H1 (cell line): ENCODE measurements at places on chromosomes 12 and 14.

DNA sequence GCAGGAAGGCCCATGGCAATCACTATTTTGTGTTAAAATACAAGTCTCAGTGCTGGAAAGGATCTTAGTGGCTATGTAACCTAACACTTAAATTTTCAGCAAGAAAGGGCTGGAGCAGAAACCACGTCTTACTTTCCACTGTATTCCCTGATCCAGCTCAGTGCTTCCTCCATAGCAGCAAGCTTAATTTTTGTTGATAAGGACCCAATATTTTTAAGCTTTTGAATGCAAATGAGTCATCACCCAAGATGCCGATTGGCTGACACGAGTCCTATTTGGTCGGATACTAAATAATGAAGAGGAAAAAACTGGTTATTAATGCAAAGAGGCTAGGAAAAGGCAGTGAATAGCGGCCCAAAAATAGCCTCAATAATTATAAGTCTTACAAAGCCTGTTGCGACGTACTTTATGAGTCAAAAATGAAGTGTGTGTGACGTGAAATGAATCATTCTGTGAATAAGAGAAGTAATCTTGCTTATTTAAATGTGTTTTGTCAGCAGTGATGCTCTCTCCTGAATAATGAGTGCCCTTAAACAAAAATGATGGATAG lies 46.9 kb upstream of the IGF1 start:
- no peaks in the 10 kb centered on the region for H3K27me3 ChIP-seq
- no peak for DNase-seq
- H3K4me1 ChIP-seq: no peaks in the 10 kb centered on the region
- no peaks in the 10 kb centered on the region for H3K36me3 ChIP-seq
- no peak overlapping the region for H3K4me3 ChIP-seq

GRCh38 chr12:83172866-83173649 lies 486.4 kb downstream of the TMTC2 start:
- no peaks in the 10 kb centered on the region for H3K27me3 ChIP-seq
- H3K4me3 ChIP-seq: no peak overlapping the region
- no peak overlapping the region for H3K27ac ChIP-seq

- peaks cover 33% of the 10 kb centered on the region for H3K36me3 ChIP-seq
- no peaks in the 10 kb centered on the region for H3K4me1 ChIP-seq
- no peak overlapping the region for H3K4me3 ChIP-seq
- H3K27ac ChIP-seq: no peak overlapping the region
- no peaks in the 10 kb centered on the region for H3K27me3 ChIP-seq
Measured at GRCh38 chr12:4555804-4556203, 6.2 kb upstream of the DYRK4 start.

- H3K27ac ChIP-seq: no peak overlapping the region
- H3K36me3 ChIP-seq: no peaks in the 10 kb centered on the region
- DNase-seq: no peak
- no peaks in the 10 kb centered on the region for H3K4me1 ChIP-seq
Measured at GRCh38 chr14:85366226-85366625, 163.7 kb upstream of the FLRT2 start.

DNA sequence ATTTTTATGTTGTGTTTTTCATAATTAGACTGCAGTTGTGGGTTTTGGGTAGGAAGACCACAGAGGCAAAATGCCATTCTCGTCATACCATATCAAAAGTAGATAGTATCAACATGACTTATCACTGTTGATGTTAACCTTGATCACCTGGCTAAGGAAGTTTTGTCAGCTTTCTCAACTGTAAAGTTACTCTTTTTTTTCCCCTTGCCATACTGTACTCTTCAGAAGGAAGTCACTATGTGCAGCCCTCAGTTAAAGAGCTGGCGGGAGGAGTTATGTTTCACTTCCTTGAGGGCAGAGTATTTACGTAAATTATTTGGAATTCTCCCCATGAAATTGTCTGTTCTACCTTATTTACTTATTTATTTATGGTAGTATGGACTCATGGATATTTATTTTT lies 78.7 kb downstream of the PRORP start:
- DNase-seq: no peak
- no peaks in the 10 kb centered on the region for H3K4me1 ChIP-seq
- H3K27ac ChIP-seq: no peak overlapping the region

GRCh38 chr14:54803396-54803795 lies 99.2 kb downstream of the GCH1 start:
- no peak overlapping the region for H3K4me3 ChIP-seq
- DNase-seq: no peak
- H3K27ac ChIP-seq: no peak overlapping the region
- H3K27me3 ChIP-seq: no peaks in the 10 kb centered on the region; the same call in 1 of the 2 replicates

GRCh38 chr12:44677724-44678123 lies 198.4 kb downstream of the NELL2 start:
- H3K36me3 ChIP-seq: no peaks in the 10 kb centered on the region
- H3K4me3 ChIP-seq: no peak overlapping the region
- H3K4me1 ChIP-seq: no peaks in the 10 kb centered on the region
- DNase-seq: no peak

DNA sequence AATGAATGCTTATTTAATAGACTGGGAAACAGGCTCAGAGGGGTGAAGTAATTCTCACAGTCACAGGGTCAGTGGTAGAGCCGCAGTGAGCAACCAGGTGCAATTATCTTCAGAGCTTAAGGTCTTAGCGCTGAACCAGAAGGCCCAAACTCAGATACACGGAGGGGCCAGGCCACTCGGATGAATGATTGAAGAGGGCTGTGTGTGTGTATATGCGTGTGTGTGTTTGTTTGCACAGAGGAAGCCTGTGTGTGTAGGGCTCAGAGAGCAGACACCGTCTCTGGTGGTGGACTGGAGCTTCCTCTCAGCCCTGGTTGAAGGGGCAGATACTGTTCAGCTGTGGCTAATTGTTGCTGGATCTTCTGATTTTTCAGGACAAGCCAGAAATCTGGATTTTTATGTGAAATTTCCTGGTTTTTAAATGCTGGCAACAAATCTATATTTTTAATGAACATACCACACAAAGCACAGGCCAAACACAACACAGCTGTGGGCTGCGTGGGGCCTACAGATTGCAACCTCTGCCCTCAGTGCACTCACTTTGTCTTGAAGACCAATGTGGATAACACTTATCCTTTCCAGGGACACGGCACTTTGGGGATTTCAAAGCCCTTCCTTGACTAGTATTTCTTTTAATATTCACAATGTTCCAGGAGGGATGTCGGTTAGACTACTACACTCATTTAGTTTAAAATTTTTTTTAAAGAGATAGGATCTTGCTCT lies 94.5 kb upstream of the NRXN3 start:
- H3K27me3 ChIP-seq: no peaks in the 10 kb centered on the region
- H3K27ac ChIP-seq: no peak overlapping the region

- H3K27ac ChIP-seq: no peak overlapping the region
- no peaks in the 10 kb centered on the region for H3K27me3 ChIP-seq
- no peaks in the 10 kb centered on the region for H3K4me1 ChIP-seq
- no peak for DNase-seq
- H3K36me3 ChIP-seq: no peaks in the 10 kb centered on the region
Measured at GRCh38 chr12:41944216-41944615, 200.5 kb downstream of the GXYLT1 start.

DNA sequence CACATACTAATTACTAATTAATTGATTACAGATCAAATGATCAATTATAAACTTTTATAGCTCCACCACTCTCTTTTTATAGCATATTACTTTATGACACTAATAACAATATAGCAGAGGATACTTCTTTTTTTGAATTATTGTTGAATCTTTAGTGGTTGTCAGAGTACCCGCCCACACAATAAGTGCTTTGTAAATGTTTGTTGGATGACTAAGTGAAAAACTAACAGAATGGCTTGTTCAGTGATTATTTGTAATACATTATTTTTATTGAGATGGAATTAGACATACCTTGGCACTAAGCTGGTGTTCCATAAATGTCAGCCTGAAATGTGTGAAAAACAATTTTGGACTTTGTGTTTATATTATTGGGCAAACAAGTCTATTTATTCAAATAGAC lies 670.5 kb upstream of the ATXN7L3B start:
- H3K27ac ChIP-seq: no peak overlapping the region
- H3K4me1 ChIP-seq: no peaks in the 10 kb centered on the region
- no peak overlapping the region for H3K4me3 ChIP-seq
- no peak for DNase-seq
- H3K27me3 ChIP-seq: no peaks in the 10 kb centered on the region

DNA sequence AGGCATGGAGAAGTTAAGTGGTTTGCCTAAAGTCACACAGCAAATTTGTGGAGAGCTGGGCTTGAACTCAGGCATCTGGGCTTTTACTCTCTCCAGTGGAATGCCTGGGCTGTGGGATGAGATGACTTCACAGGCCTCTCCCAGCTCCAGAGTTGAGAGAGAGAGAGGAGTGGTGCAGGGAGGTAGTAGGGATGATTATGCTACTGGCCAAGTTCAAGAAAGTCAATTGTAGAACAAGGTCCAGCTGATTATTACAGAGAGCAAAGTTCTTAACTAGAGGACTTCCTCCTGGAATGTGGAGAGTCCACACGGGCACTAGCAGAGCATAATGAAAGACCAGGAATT lies 769 bp upstream of the EMP1 start:
- H3K4me3 ChIP-seq: no peak overlapping the region
- H3K27ac ChIP-seq: no peak overlapping the region
- H3K36me3 ChIP-seq: no peaks in the 10 kb centered on the region
- H3K27me3 ChIP-seq: no peaks in the 10 kb centered on the region

DNA sequence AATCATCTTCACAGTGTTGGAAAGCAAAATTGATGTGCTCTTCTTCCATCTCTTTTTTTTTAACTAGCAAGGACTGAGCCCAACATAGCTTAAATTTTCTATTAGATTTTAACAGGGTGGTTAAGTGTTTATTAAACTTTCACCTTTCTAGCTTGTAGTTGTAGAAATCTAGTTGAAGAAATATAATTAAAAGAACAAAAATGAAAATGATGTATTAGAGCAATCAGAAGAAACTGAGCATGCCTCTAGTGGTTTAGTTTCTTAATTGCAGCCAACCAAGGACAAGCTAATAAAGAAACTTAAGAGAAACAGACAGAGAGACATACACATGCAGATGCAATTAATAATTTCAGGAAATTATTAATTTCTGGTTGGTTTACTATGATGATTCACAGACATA lies 673.0 kb upstream of the LMO3 start:
- no peaks in the 10 kb centered on the region for H3K36me3 ChIP-seq
- no peak overlapping the region for H3K4me3 ChIP-seq
- DNase-seq: no peak
- H3K27me3 ChIP-seq: no peaks in the 10 kb centered on the region
- no peak overlapping the region for H3K27ac ChIP-seq

- H3K27me3 ChIP-seq: no peaks in the 10 kb centered on the region
- no peaks in the 10 kb centered on the region for H3K36me3 ChIP-seq
- H3K27ac ChIP-seq: no peak overlapping the region
- H3K4me1 ChIP-seq: peaks cover 60% of the 10 kb centered on the region
Measured at GRCh38 chr12:54356951-54357356, 7.3 kb downstream of the GPR84 start.

DNA sequence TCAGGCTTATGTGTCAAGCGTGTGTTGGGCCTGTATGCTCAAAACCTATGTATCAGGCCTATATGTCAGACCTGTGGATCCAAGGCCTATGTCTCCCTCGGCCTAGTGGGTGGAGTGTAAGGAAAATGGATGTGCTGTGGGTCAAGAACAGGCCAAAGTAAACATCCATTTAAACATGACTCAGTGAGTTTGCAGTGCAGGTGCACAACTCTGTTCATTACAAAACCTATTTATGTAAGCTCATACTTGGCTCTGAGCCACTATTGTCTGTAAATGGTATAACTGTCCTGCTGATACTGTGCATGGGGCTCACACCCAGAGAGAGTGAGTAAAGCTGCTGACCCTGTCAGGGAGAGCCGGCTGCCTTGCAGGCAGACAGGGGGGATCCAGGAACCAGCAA lies 249.7 kb upstream of the AVPR1A start:
- no peaks in the 10 kb centered on the region for H3K4me1 ChIP-seq
- no peak overlapping the region for H3K4me3 ChIP-seq

DNA sequence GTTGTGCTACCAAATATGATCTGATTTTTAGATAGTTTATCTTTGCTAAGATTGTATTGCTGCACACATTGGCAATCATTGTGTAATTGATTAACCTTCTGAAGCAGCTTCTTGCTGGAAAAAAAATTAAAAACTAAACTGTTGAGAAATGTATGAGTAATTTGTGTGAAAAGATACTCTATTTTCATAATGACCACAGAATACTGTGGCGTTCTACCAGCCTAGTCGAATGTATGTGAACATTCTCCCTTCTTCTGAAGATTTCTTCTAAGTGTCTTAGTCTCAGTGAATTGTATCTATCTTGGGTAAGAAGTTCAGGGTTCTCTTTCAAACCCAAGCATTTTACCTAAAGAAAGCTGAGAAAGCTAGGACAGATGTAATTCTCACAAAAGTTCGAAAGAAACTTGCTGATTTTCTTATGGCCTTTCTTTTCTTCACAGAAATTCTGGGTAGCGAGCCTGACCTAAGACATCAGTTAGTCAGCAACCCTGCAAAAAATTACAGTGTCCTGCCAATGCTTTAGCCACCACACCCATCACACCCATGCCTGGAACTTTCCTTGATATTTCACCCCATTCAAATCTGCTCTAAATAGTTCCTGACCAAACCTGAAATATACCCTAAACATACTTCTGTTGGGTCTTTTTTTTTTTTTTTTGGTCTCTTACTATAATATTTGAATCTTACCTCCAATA lies 27.1 kb upstream of the C12orf71 start:
- no peaks in the 10 kb centered on the region for H3K36me3 ChIP-seq
- H3K27ac ChIP-seq: no peak overlapping the region
- H3K4me3 ChIP-seq: no peak overlapping the region
- H3K27me3 ChIP-seq: no peaks in the 10 kb centered on the region
- no peak for DNase-seq

GRCh38 chr12:104858611-104859543 lies 99.2 kb downstream of the SLC41A2 start:
- no peak for DNase-seq
- H3K36me3 ChIP-seq: no peaks in the 10 kb centered on the region
- no peak overlapping the region for H3K27ac ChIP-seq
- H3K27me3 ChIP-seq: no peaks in the 10 kb centered on the region
- H3K4me1 ChIP-seq: no peaks in the 10 kb centered on the region

DNA sequence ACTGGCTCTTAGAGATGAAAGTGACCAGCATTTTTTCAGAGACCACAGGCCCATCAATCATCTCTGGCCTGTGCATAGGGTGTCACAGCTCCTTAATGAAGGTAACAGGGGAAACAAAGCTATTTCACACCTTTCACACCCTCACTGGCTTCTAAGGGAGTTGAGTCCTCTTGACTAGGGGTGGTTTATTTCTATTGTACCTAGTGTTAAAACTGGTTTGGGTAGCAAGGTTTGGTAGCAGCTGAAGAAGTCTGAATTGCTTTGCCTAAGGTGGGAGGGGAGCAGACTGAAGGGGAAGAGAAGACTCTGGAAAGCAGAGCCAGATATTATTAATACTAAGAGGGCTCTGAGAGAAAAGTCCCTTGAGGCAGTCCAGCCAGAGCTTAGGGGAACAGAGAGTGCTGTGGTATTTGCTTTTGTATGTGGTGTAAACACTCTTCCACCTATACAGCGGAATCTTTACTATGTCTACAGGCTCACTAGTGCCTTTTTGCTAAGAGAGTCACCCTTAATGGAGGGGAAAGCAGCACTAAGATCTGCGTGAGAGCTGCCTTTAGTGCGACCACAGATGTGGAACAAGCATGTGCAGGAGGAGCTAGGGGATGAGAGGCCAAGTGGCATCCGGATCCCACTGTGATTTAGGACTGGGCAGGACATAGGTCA lies 95.8 kb downstream of the STXBP6 start:
- H3K36me3 ChIP-seq: no peaks in the 10 kb centered on the region
- peaks cover 9% of the 10 kb centered on the region; the same call in 1 of the 2 replicates for H3K4me1 ChIP-seq
- H3K27ac ChIP-seq: no peak overlapping the region
- DNase-seq: no peak
- H3K4me3 ChIP-seq: no peak overlapping the region

- H3K27ac ChIP-seq: no peak overlapping the region
- H3K27me3 ChIP-seq: no peaks in the 10 kb centered on the region
- H3K4me3 ChIP-seq: no peak overlapping the region
- H3K36me3 ChIP-seq: no peaks in the 10 kb centered on the region
- no peaks in the 10 kb centered on the region for H3K4me1 ChIP-seq
Measured at GRCh38 chr12:107990325-107990724, 138.8 kb upstream of the WSCD2 start.
